AG08395 (cell line): ENCODE measurements at places on chromosomes 7 and 10.

- no peak for DNase-seq
These were observed 35.5 kb upstream of the CABCOCO1 start for GRCh38 chr10:61627266-61627665.

DNA sequence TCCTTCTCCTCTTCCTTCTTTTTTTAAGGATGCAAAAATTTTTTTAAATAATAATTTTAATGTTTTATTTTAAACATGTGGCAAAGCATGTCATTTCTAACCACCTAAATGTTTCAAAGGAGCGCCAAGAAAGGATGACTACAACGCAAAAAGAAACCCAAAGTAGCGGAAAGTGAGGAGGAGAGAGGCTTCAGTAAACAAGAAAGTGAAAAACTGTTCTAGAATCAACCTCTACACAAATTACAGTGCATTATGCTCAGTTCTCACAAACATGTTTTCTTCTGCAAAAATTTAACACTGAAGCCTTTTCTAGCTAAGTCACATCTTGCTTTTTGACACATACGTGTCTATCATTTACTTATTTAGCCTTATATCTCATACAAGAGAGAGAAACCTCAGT is 948.6 kb downstream of the GATA3 start:
- DNase-seq: no peak

DNA sequence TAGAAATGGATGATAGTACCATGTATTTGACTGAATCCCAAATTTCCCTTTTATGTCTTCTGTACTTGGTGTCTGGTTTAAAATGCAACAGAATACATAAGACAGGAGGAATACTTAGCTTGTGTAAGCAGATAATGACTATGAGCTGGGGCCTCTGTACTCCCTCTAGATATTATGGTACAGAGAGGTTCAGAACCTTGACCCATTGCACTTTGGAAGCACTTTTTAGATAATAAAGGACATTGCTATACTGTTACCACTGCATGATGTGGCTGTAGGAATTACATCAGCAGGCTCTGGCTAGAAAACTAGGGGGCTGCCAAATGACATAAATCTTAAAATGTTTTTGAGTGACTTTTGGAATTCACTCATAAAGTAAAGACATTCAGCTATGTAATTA is 526.6 kb downstream of the SORCS1 start:
- no peak for DNase-seq

GRCh38 chr7:107615910-107616680 is 36.0 kb downstream of the BCAP29 start:
- DNase-seq: no peak

DNA sequence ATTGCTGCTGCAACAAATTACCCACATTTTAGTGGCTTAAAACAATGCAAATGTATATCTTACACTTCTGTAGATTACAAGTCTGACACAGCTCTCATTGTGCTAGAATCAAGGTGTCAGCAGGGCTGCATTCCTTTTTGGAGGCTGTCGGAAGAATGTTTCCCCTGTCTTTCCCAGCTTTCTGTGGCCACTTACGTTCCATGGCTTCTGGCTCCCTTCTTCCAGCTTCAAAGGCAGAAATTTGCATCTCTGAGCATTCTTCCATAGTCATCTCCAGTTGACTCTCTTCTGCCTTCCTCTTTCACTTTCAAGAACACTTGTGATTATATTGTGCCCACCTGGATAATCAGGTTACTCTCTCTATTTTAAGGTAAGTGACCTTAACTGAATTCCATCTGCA is 125.3 kb downstream of the GPR158 start:
- no peak for DNase-seq
